ENCODE measurements at places on chromosomes 7 and 10.
A peak's percentile ranks its signal among the peaks of the same experiment; 100 is the strongest.

GRCh38 chr7:17677408-17677807 lies 262.9 kb downstream of the SNX13 start:
- DNase-seq: no peak

GRCh38 chr7:103622274-103622673 lies 176.3 kb upstream of the SLC26A5 start:
- no peak for DNase-seq

- DNase-seq: no peak
Observed at GRCh38 chr10:70053841-70054288, 1.2 kb downstream of the MACROH2A2 start.

DNA sequence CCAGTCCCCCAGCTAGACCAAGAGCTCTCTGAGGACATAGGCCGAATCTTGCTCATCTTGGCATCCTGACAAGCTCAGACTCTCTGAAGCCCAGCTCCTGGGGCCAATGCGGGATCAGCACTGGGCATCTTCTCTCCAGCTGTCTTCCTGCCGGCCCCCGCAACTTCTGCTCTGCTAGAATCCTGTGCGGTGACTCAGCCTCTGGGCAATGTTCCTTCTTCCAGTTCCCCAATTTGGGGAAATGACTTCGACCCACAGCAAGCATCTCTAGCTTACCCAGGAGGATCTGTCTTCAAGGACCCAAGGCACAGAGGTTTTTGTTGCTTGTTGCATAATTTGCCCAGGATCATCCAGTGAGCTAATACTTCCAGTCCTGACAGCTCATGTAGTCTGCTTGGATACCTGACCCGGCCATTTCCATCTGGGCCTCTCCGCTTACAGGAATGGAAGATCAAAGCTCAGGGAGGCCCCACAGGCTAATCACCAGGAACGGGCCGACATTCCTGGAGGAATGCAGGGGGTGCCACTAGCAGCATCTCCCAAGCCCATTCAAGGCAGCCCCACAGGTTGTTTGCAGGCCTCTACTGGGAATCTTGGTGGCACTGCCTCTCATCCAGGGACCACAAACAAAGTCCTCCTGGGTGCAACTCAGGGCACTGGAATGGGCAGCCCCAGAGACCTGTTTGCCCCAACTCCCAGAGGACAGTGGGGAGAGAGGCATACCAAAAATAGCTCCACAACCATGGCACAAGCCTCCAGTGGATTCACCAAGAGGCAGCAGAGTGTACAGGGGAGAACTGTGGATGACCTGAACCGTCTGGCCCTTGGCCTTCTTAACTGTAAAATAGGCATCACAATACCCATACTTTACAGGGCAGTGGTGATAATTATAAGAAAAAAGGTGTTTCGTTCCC lies 151.9 kb downstream of the NEURL1 start:
- peak; percentile 35 for DNase-seq
